Esophagus muscularis mucosa (tissue), 4 donors: ENCODE measurements at places on chromosomes 16 and 17. TPM values are rescaled to one million over a fixed set of nuclear protein-coding genes. Genes with fewer than 3 reads are reported as not detected.

The PRSS22 gene
- total RNA-seq, result not detected

The ALOXE3 gene
- not detected for total RNA-seq

The CA7 gene
- not detected for total RNA-seq

The EFTUD2 gene
- total RNA-seq, result 46.0 TPM

The TMEM114 gene
- not detected for total RNA-seq

The SOCS7 gene
- 14.8 TPM for total RNA-seq

The KRTAP3-2 gene
- total RNA-seq, result not detected

The DNAI2 gene
- total RNA-seq, result not detected

The NOMO2 gene
- 50.4 TPM for total RNA-seq

The HSF5 gene
- not detected for total RNA-seq

The ERCC4 gene
- 10.0 TPM for total RNA-seq

The GALNS gene
- 9.5 TPM for total RNA-seq

The PPM1E gene
- total RNA-seq, result 0.42 TPM

The TMEM238L gene
- total RNA-seq, result not detected

The KRT12 gene
- total RNA-seq, result not detected

The PYY gene
- total RNA-seq, result not detected

The KRT24 gene
- not detected for total RNA-seq

The HSD11B2 gene
- not detected for total RNA-seq

The TBC1D3I gene
- total RNA-seq, result 0.19 TPM

The GRB7 gene
- 0.33 TPM for total RNA-seq

The CDH13 gene
- total RNA-seq, result 11.7 TPM

The APOBR gene
- 1.3 TPM for total RNA-seq

The TRPV3 gene
- total RNA-seq, result 0.57 TPM

The LUC7L3 gene
- 45.4 TPM for total RNA-seq

The OR3A2 gene
- total RNA-seq, result not detected

The MYH11 gene
- 15,030 TPM for total RNA-seq

The KRT222 gene
- 3.0 TPM for total RNA-seq

The KRT32 gene
- not detected for total RNA-seq

The C1QL1 gene
- total RNA-seq, result 3.7 TPM
